ENCODE measurements at places on chromosomes 3 and 15.

- no peak for DNase-seq
Observed at GRCh38 chr3:126398423-126399350, 4.0 kb downstream of the CFAP100 start.

GRCh38 chr3:29721789-29722188 lies 440.9 kb downstream of the RBMS3 start:
- no peak for DNase-seq

DNA sequence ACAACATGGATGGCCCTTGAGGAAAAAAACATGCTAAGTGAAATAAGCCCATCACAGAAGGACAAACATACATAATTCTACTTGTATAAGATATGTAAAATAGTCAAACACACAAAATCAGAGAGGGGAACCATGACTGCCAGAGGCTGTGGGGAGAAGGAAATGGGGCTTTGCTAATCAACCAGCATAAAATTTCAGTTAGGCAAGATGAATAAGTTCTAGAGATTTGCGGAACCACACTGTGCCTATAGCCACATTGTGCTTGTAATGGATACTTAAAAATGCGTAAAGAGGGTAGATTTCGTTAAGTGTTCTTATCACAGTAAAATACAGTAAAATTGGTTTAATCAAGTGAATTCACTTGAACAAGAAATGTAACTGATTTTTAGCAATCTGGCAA lies 33.7 kb upstream of the SPTBN5 start:
- DNase-seq, result no peak

DNA sequence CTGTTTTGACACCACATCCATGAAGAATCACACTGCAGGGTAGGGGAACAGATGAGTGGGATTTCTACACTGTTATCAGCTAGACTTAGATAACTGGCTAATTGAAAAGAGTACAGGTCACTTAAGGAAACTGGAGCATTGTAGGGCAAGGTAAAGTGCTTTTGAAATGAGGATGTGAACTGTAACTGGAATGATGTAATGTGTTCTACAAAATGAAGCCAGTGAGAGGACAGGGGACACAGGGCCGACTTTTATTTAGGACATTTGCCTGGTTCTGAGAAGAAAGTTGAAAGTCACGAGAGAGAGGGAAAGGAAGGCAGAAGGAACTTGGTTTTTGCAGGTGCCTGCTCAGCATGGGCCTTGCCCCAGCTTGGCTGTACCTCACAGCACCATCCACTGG lies 50.5 kb downstream of the IGF1R start:
- no peak for DNase-seq

GRCh38 chr3:115808244-115808643 lies 184.9 kb downstream of the GAP43 start:
- no peak for DNase-seq

DNA sequence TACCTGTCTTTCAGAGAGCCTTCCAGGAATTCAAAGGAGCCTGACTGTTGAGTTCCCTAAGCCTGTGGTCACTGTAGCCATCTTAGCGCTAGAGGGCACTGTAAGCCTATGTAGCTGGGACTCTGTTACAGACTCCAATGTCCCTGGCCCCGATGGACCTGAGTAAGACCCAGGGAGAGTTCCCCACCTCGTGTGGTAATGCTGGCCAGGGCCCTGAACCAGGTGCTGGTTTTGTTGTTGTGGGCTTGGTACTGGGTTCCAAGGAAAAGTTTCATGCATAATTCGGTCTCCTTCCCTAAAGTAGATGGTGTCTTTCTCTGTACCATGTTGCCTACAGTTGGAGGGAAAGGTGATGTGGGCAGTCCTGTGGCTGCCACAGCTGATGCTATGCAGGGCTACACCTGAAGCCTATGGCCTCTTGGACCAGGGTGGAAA lies 32.4 kb downstream of the CDAN1 start:
- DNase-seq, result peak; percentile 75

- no peak for DNase-seq
Observed at GRCh38 chr15:73925848-73926218, 429 bp upstream of the LOXL1 start.

DNA sequence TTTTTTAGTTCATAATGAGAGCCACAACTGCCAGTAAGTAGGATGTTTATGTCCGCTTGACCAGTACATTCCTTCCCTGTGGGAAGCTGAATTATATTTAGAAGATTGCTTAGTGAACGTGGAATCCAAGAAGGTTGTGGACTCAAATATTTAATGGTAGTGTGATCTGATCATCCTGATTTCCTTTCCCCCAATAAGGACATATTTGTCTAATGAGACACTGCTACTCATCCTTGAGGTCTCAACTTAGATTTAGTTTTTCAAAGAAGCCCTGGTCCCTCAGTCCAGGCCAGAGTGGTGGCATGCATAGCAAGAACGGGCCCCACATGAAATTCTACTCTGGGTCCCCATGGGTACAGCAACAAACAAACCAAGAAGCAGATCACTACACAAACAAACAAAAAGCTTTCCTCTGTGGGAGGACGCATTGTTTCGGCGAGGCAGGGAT lies 60.8 kb downstream of the USP13 start:
- no peak for DNase-seq

GRCh38 chr3:115022199-115022598 lies 124.9 kb downstream of the ZBTB20 start:
- DNase-seq, result no peak

DNA sequence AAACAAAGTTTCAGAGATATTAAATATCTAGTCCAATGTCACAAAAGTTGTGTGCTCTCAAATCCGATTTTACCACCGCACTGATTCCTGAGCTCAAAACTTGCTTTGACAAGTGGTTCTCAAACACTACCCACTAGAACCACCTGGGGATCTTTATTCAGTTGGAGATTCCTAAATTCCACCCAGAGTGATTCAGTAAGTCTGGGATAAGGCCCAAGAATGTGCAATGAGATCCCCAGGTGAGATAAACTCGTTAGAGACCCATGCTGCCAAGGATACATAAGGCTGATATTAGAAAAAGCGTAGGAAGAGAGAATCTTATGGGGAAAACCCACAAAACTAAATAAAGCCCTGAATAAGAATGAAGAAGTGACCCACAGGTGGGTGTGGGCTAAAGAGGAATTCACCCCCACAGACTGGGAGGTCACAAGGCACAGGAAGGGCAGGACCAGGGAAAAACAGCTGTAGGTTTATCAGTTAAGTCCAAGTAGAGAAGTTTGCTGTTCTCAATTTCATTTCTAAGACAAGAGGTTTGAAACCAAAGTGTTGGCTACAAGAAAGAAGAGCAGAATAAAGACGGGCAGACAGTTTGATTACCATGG lies 11.5 kb upstream of the RPS17 start:
- peak; percentile 73 for DNase-seq

DNA sequence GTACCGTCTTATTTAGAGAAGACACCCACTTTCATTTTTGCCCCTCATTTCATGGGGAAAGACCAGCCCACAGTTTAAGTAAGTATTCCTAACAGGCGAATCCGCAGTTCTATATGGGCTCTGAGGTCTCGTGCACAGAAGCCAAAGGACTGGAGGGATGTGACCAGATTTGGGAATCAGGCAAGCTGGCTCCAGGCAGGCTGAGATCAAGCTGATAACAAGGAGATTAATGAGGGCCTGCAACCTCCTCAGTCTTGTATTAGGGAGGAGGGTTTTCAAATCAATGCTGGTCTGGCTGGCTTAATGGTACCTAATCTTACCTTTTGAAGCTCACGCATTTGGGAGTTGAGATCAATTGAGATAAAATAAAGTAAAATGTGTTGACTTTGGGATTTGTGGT lies 15.3 kb downstream of the ST8SIA2 start:
- DNase-seq, result no peak

GRCh38 chr15:65405791-65406423 lies 16.8 kb downstream of the IGDCC4 start:
- no peak for DNase-seq

All from suppressor macrophage treated with lipopolysaccharide for 1 hour (primary cell).